Activated naive CD4-positive, alpha-beta T cell treated with Interleukin-2 at 50 U/mL for 16 hours (primary cell): ENCODE measurements at places on chromosomes 6 and 20.
A peak's percentile ranks its signal among the peaks of the same experiment; 100 is the strongest.

DNA sequence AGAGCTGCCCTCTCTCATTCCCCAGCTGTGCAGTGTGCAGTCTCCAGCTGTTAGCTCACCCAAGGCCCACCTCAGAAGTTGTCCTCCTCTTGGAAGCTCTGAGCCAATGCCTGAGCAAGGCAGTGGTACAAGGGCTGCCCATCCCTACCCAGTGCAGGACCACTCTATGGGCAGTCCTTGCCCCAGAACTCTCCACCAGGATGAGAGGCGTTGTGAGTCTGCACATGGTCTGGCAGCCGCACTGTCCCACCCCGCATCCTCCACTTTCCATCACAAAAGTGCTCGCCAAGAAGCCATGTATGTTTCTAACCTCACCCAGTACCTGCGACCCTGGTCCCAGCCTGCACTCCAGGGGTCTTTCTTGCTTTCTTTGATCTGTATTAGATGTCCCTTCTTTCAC, 175.1 kb upstream of the PMEPA1 start:
- no peak for DNase-seq

DNA sequence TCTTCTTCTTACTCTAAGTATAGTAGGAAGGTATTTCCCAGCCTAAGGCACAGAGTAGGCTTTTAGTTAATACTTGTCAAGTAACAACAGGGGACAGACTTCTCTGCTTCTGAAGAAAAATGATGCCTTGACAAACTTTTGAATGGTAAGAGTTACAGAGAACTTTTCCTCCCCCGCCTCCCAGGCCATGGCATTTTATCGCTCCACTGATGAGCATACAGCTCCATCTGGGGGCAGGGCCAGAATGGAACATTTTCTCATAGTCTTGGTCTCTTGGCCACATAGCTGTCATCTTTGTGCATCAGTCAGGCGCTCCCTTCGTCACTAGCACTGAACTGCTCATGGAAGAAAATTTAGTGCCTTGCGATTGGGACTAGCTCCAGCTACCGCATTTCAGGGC, 1066.8 kb upstream of the CITED2 start:
- peak; percentile 4 for DNase-seq

- no peak for DNase-seq
Observed at GRCh38 chr20:4007383-4008025, 7.9 kb downstream of the RNF24 start.

GRCh38 chr20:3854462-3854871, 7.8 kb downstream of the MAVS start:
- DNase-seq: no peak

DNA sequence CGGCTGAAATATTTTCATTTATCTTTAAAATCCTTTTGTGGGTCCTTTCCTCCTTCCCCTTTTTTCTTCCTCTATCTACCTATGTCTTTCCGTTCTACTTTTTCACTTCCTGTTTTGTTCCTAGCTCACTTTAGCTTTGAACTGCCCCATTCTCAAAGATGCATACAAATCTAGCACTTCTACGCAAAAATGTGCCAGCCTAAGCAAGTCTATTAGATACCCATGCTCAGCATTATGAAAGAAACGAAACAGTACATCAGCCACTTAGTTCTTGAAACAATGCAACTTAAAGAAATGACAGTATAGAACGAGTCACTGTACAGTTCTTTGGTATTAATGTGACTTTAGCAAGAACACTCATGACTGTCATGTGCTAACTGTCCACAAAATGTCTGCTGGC, 47.3 kb upstream of the MARCKS start:
- no peak for DNase-seq

DNA sequence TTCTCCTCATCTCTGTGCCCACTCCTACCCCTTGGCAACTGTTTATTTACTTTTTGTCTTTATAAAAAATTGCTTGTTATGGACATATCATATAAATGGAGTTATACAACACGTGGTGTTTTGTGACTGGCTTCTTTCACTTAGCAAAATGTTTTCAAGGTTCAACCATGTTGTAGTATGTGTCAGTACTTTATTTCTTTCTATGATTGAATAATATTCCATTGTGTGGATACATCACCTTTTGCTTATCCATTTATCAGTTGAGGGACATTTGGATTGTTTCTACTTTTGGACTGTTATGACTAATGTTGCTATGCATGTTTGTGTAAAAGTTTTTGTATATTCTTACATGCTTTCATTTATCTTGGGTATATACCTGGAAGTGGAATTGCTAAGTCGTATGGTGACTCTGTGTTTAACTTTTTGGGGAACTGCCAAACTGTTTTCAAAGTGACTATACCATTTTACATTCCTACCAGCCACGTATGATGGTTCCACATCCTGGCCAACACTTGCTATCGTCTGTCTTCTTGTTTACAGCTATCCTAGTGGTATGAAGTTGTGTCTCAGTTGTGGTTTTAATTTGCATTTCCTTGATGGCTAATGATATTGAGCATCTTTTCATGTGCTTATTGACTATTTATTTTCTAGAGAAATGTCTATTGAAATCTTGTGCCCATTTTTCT, 84.4 kb downstream of the SLX4IP start:
- no peak for DNase-seq

GRCh38 chr20:24630486-24631172, 161.2 kb downstream of the SYNDIG1 start:
- no peak for DNase-seq

- DNase-seq: no peak
Observed at GRCh38 chr6:113635222-113635986, 221.7 kb upstream of the MARCKS start.
